Hematopoietic multipotent progenitor cell treated with erythropoietin and hydrocortisone succinate and interleukin-3 and kit ligand, for 8 days (in vitro differentiated cells): ENCODE measurements at places on chromosomes 11 and 22.

- no peak for DNase-seq
Observed at GRCh38 chr11:65862191-65862735, 2.0 kb downstream of the MUS81 start.

GRCh38 chr11:60788401-60789125 is 3.4 kb downstream of the MS4A10 start:
- DNase-seq, result peak; percentile 20

GRCh38 chr11:45933131-45933831 is 10.8 kb downstream of the LARGE2 start:
- no peak for DNase-seq

GRCh38 chr22:25668437-25668836 is 73.6 kb upstream of the MYO18B start:
- no peak for DNase-seq

DNA sequence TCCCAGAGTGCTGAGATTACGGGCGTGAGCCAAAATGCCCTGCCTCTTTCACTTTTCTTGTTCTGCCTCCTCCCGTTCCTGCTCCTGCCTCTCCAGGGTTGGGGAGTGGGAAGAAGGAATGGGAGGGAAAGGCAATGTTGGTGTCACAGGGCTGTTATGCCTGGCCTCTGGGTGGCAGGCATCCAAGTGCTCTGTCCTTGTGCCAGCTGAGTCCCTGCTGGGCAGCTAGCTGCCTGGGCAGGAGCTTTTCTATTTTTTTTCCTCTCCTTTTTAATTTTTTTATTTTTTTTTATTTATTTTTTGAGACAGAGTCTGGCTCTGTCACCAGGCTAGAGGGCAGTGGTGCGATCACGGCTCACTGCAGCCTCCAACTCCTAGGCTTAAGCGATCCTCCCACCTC is 4.1 kb upstream of the SAC3D1 start:
- no peak for DNase-seq

DNA sequence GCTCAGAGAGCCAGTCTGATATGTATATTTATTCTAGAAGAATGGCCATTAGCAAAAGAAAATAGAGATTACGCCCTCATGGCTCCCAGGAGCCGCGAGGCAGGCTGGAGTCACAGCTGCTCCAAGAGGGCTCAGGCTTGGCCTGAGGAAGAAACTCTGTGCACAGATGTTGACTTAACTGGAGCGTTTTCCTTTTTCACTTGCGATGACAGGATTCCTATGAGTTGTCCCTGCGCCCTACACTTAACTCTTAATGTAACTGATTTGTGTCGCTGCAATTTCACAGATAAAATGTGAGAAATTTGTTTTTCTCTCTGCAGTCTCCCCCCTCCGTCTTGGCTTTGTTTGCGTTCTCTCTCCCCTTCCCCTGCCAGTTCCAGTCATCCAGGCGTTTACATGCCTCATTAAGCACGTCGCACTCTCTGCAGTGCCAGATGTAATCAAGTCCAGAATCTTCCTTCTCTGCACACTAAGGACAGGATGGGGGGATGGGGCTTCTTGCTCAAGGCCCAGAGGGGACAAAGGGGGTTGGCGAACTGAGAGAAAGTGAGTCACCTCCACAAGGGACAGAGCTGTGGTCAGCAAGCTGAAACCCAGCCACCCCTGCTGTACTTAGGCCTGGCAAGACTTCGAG is 1060.1 kb downstream of the NTM start:
- DNase-seq, result no peak

GRCh38 chr11:84914511-84914910 is 712.6 kb downstream of the DLG2 start:
- DNase-seq, result no peak

- no peak for DNase-seq
Observed at GRCh38 chr11:107564877-107565218, 687 bp downstream of the ALKBH8 start.

DNA sequence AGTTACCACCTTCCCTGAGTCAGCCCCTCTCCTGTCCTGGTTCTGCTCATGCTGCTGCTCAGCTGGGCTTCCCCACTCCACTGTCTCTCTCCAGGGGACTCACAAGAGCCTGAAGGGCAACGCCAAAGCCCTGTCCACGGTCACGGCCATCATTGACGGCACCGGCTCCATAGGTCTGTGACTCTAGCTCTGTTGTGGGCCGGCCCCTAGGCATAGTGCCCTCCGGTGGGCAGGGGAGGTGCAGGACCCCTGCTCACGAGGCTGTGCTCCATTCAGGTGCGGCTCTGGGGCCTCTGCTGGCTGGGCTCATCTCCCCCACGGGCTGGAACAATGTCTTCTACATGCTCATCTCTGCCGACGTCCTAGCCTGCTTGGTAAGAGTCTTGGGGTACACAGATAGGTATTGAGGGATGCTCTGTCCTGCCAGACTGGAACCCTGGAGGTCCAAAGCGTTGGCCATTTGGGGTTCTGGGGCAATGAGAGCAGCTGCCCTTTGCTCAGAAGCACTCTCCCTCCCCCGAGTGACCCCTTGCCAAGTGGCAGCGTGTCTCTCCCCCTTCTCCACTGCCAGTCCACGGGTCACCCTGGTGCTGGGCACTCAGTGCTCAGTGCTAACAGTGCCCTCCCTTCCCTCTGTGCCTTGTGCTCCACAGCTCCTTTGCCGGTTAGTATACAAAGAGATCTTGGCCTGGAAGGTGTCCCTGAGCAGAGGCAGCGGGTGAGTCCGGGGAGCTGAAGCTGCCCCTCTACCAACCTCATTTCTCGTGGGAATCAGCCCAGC is 22.4 kb downstream of the SLC37A2 start:
- no peak for DNase-seq

DNA sequence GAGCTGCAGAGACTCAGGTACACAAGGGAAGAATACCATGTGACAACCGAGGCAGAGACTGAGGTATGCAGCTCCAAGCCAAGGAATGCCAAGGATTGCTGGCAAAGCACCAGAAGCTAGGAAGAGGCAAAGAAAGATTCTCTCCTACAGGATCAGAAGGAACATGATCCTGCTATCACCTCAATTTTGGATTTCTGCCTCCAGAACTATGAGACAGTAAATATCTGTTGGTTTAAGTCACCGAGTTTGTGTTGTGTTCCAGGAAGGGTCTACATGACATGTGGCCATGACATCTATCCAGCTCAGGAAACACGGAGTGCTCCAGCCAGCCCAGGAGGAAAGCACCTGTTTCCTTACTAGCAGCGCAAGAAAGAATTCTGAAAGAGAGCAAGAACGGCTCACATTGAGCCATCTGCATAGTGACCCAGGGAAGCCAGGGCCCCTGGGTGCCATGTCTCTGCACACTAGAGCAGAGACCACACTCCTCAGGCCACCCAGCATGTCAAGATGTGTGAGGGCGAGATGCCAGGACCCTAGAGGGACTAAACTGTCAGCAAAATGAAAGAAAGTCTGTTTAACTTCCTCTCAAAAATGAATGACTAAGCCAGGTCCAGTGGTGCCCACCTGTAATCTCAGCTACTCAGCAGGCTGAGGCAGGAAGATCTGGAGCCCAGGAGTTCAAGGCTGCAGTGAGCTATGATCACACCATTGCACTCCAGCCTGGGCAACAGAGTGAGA is 35.6 kb upstream of the GALNT18 start:
- no peak for DNase-seq

- no peak for DNase-seq
Observed at GRCh38 chr11:98104249-98104648, 916.5 kb upstream of the CNTN5 start.

- DNase-seq, result no peak
Observed at GRCh38 chr11:65586676-65587075, 8.9 kb downstream of the KCNK7 start.

DNA sequence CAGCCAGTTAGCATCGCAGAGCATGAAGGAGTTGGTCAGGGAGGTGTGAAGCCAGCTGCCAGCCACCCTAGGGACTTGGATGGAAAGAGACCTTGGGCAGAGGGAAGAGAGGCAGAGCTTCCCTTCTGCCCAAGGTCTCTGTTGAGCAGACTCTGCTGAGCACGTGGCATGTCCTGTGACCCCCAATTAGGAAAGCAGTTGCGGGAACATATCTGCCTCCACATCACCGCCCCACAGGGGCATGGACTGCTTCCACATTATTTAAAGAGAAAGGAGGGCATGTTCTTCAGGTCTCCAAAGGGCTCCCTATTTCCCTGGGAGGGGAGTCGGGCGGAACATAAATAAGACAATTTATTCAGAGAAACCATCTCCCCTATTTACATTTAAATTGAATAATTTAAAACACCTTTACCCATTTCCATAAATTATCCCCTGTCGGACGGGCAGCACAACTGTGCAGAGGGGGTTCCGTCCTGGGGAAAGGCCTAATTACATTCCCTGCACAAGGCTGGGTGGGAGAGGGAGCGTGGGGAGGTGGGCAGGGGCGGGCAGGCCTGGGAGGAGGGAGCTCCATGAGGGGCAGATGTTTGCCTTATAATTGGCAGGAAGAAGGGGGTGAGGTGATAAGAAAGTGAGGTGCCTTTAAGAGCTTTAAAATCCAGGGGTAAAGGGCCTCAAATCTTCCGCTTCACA is 88.8 kb upstream of the THY1 start:
- no peak for DNase-seq

DNA sequence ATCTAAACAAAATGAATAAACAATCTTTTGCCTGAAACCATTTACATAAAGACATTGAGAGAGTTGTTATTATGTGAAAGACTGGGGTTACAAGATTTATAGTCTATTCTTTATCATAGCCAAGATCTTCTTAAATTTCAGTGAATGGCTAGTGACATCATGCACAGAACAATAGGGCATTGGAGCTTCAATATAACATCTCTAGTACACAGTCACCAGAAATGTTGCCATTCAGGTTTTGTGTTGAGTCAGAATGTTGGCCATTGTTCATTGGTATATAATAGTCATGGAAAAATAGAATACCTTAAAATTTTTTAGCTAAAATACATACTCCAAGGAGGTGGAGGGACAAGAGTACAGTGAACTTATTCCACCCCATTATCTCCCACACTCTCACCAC is 44.3 kb downstream of the SLC5A12 start:
- DNase-seq, result no peak

DNA sequence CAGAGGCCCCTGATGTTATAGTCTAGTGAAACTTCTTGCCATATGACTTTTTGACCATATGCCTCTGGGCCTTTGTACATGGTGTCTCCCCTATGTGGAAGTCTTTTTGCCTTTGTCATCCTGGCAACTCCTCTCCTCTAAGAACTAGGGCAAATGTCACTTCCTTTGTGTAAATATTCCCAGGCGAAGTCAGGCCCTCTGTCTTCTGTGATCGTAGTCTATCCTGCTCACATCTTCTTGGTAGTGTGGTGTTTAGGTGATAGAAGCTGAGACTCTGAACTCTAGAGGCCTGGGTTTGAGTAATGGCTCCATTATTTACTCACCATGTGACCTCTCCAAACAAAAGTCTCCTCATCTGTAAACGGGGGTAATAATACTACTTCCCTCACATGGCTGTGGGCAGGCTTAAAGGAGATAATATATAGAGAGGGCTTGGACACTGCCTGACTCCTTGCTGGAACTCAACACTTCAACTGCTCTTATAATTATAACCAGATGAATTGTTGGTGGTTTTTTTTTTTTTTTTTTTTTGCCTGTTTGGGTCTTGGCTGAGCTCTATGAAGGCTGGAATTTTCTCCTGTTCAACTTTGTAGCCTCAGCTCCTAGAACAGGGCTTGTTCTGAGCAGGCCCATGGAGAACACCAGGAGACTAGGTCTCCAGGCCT is 43.8 kb downstream of the INSC start:
- no peak for DNase-seq

- no peak for DNase-seq
Observed at GRCh38 chr22:31748490-31748889, 1.4 kb downstream of the PRR14L start.

- no peak for DNase-seq
Observed at GRCh38 chr11:121334973-121335710, 42.6 kb downstream of the SC5D start.

GRCh38 chr11:44097821-44098220 is 2.3 kb downstream of the EXT2 start:
- no peak for DNase-seq

DNA sequence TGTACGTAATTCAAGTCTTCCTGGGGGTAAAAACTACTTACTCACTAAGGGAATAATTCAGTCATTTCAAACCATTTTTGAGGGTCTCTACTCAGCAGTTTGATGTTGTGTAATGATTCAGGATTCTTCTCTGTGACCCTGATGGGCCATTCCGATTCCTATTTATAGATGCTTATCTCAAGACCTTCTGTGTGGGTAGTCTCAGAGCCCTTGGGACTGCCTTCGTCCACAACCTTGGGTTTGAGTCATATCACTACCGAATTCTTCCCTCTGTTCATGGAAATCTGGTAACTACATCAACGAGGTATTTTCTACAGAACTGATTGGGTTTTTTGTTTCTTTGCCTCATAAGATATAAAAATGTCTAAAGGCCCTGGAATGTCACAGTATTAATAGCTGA is 14.3 kb upstream of the CBX6 start:
- DNase-seq, result no peak

DNA sequence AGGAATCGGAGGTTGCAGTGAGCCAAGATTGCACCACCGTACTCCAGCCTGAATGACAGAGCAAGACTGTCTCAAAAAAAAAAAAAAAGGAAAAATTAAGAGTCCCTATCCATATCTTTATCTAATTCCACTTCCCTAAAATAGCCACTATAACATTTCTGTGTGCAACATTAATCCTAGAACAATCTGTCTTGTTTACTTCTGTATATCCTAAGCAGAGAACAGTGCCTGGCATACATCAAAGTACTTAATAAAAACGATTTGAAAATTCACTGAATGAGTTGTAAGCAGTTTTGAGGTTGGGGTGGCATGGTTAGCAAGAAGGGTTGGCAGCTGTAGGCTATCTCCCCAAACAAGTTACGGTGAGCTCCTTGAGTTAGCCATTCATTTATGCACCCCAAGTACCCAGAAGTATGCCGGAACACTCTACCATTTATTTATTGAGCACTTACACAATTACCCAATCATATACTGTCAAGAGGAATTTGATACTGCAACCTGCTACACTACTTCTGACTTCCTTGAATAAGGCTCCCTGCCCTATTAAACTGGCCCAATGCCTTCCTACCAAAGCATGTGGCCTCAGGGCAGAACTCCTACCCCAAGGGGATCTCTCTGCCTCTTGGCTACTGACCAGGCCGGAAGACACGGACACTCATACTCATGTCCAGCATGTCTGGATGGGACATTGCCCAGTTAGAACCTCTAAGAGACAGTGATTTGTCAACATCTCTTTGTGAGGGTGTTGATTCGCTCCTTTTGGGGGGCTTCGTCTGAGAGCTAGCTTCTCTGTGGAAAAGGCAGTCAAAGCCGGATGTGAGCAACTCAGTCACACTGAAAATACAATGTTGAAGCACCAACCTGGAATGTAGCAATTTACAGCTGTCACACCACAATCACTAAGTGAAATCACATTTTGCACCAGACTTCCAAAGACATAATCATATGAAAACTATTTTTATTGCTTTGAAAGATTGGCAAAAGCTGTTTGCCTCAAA is 16.3 kb upstream of the TMEM41B start:
- no peak for DNase-seq

- DNase-seq, result peak; percentile 93
Observed at GRCh38 chr11:124079631-124080326, 35.5 kb upstream of the VWA5A start.

GRCh38 chr22:50532824-50533796 is 3.3 kb upstream of the TYMP start:
- no peak for DNase-seq

GRCh38 chr22:33057363-33057995 is 702 bp downstream of the SYN3 start:
- no peak for DNase-seq
